NCI-H1436 treated with DMSO at 0.1 percent for 48 hours (cell line): ENCODE measurements at places on chromosomes 5 and 9.

GRCh38 chr9:9504869-9505268, 1107.9 kb downstream of the PTPRD start:
- DNase-seq = no peak

GRCh38 chr5:14204011-14204670, 61.0 kb downstream of the TRIO start:
- no peak for DNase-seq

DNA sequence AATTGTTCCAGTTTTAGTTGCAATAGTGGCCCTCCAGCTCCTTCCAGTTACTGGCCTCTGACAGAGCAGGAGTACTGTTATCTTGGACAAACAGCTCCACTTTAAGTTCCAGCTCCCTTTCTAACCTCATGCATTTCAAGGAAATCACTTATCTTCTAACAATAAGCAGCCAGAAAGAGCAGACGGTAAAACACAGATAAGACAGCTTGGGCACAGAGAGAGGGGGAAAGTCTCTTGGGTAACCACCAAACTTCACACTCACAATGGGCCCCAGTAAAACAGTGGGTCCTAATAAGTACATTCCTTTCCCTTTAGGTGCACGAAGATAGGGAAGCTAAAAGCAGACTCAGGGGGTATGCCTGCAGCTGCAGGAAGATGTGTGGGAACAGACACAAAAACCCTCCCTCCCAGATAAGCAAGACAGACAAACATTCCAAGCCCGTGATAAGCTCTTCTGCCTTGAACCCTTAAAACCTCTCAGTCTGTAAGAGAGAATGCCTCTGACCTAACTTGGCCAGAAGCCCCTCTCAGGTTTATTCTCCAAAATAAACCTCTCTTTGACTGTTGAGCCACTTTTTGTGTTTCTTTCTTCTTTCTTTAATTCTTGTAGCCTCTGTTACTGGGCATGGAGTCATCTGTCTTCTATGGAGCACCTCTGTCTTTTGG, 30.8 kb downstream of the OR1J1 start:
- no peak for DNase-seq

DNA sequence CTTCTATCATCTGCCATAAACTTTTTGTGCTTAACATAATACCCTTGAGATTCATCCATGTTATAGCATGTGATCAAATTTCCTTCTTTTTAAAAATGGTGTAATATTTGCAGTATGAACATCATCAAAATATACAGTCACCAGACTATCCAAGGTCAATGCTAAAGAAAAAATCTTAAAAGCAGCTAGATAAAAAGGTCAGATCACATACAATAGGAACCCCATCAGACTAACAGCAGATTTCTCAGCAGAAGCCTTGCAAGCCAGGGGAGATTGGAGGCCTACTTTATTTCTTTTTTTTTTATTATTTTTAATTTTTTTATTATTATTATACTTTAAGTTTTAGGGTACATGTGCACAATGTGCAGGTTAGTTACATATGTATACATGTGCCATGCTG, 37.2 kb downstream of the FAM170A start:
- DNase-seq = no peak

DNA sequence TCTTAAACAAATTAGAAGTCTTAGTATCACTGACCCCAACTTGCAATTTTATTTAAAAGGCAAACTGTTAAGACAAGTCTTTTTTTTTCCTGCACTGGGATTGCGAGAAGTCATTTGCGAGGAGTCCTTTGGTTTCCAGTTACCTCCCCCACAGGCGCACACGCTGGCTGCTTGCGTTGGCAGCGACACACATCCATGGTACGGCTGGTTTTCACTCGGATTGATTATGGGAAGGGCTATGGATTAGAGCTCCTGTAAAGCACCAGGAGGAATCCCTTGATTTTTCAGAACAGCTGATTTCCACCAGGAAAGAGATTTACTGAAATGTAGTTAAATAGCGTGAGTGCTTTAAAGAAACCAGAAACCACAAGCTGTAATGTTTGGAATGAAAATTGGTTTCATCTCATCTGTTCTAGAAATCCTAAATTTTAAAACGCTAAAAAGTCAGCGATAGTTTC, 737 bp downstream of the SLC1A3 start:
- DNase-seq = no peak

- DNase-seq = no peak
Measured at GRCh38 chr9:35923927-35924763, 14.9 kb downstream of the SPAAR start.

GRCh38 chr5:147410496-147411358, 99.1 kb downstream of the DPYSL3 start:
- DNase-seq = no peak

GRCh38 chr5:176658817-176659511, 11.7 kb downstream of the TSPAN17 start:
- DNase-seq = no peak

DNA sequence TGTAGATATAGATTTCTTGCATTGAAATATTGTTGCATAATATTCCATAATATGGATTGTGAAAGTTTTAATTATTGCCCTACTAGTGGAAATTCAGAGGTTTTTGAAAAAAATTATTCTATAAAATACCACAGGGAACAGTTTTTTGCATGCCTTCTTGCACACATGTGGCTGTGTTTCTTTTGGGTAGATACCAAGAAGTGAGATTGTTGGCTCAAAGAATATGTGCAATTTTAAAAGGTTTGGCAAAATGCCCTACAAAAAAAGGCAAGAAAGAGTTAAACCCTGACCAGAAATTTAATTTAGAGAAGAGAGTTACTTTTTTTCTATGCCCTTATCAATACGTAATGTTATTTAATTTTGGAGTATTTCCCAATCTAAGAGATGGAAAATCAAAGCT, 270.8 kb upstream of the DAPK1 start:
- no peak for DNase-seq

DNA sequence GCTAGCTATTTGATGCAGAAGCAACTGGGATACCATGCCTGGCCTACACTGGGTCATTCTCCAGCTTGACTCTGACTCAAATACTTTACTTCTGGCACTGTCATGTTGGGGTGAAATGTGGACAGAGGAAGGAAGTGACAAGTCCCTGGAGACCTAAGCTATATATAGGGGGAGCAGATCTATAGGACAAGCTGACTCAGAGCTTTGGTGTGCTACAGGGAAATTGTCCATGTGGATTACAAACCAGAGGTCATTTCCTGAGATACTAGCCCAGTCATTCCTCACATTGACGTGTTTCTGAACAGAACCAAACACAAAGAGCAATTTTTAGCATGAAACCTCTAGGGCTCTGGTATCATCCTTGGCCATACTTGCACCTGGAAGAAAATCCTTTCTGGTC, 531.6 kb upstream of the CLINT1 start:
- DNase-seq = no peak

GRCh38 chr9:137955586-137955985, 78.0 kb downstream of the CACNA1B start:
- no peak for DNase-seq

DNA sequence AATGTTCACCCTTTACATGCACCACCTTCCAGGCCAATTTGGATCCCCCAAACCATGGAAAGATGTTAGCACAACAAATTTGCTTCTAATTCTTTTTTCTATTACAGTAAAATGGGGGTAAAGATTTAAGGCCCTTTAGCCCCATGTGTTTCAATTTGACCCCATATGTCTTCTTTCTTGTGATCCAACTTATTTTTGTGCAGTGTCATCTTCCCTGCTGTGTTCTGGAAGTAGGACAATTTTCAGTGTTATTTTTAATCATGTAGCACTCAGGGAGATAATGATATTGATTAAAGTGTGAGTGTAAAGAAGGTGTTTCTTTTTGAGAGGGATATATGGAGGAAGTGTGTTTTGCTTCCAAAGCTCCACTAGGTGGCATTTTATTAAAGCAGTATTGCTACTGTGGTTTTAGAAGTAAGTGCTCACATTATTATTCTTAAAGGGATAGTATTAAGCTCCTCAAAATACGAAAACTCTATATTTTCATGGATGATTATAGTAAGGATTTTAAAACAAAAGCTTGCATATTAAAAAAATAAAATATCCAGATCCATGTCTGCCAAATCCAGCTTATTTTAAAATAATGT, 118.7 kb upstream of the ATP10B start:
- DNase-seq = no peak

DNA sequence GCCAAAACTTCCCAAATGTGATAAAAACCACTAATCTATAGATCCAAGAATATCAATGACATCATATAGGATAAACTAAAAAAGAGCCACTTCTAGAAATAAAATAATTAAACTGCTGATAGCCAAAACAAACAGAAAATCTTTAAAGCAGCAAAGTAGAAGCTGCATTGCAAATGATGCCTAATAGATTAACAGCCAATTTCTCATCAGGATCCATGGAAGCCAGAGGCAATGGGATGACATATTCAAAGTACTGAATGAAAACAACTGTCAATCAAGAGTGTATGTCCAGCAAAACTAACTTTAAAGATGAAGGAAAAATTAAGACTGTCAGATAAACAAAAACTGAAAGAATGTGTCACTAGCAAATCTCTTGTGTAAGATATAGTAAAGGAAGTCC, 224.8 kb downstream of the PSAT1 start:
- DNase-seq = no peak

DNA sequence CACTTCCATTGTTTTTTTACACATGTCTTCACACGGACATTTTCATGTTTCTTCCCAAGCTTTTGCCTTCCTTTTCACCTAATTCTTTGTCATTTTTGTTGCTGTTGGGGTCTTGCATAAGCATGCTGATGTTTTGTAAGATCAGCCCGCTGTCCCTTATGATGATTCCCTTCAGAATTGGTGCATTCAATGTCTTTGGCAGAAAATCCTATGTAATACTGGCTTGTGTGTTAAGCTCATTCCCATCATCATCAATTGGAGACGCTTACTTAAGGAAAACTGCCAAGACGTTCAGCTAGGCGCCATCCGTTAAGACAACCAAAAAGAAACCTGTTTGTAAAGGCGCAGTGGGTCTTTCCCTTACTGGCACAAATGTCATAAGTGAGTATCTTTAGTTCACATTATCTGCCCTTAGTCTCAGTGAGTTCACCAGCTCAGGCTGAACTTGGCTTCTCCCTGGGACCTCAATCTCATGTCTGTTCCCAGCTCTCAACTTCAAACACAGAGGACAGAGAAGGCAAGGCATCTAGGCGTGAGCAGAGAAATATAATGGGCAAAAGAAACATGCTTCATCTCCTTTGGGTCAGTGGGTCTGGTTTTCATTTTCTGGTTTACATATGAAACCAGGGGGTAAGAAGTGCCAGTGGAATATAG, 97.9 kb downstream of the EFNA5 start:
- DNase-seq = no peak

DNA sequence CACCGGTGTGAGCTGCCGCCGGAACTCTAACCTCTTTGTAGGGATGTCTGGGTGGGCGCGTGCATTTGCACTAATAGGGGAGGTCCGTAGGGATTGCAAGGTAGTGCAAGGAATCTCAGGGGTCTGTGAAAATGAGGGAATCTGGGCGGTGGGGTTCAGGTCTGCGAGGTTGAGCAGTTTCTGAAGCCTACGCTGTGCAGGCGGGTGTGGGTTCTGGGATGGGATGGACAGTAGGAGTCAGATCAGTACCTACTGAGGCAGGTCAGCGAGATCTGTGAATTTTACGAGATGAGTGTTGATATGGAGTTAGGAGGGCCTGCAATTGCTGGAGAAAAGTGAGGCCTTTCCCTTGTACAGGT, 856 bp upstream of the ATOSB start:
- DNase-seq = no peak

DNA sequence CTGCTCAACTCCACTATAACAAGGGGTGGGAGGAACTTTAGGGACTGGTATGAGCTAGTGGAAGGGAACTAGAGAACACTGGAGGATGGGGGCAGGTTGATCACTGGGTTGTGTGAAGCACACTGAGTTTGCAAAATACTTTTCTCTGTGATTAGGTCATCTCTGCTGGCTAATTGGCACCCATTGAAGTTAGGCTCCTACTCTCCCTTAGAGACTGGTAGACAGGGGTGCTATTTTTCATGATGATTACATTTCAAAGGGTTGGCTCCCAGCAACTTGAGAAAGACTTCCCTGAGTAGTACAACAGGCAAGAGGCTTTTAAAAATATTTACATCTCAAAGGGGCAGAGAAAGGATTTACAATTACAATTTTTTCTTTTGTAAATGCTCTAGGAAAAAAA, 50.4 kb upstream of the MTAP start:
- no peak for DNase-seq

- DNase-seq = no peak
Measured at GRCh38 chr5:149223081-149223848, 48.4 kb upstream of the AFAP1L1 start.

GRCh38 chr9:125509476-125509875, 197.5 kb downstream of the MAPKAP1 start:
- no peak for DNase-seq

- DNase-seq = no peak
Measured at GRCh38 chr9:126633881-126634558, 20.3 kb downstream of the LMX1B start.

GRCh38 chr9:134421888-134422287, 95.6 kb downstream of the RXRA start:
- no peak for DNase-seq

DNA sequence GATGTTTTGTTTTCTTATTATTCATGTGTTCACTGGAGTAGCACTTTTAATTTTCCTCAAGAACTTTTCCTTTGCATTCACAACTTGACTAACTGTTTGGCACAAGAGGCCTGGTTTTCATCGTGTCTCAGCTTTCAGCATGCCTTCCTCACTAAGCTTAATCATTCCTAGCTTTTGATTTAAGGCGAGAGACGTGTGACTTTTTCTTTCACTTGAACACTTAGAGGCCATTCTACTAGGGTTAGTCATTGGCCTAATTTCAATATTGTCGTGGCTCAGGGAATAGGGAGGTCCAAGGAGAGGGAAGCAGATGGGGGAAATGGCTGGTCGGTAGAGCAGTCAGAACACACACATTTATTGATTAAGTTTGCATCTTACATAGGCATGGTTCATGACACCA, 94.0 kb downstream of the ZNF462 start:
- no peak for DNase-seq

- DNase-seq = no peak
Measured at GRCh38 chr9:106922026-106922425, 59.1 kb downstream of the ZNF462 start.

- DNase-seq = no peak
Measured at GRCh38 chr9:113929634-113930389, 53.7 kb downstream of the ZNF618 start.

GRCh38 chr9:38687992-38688391, 31.9 kb downstream of the FAM240B start:
- no peak for DNase-seq

DNA sequence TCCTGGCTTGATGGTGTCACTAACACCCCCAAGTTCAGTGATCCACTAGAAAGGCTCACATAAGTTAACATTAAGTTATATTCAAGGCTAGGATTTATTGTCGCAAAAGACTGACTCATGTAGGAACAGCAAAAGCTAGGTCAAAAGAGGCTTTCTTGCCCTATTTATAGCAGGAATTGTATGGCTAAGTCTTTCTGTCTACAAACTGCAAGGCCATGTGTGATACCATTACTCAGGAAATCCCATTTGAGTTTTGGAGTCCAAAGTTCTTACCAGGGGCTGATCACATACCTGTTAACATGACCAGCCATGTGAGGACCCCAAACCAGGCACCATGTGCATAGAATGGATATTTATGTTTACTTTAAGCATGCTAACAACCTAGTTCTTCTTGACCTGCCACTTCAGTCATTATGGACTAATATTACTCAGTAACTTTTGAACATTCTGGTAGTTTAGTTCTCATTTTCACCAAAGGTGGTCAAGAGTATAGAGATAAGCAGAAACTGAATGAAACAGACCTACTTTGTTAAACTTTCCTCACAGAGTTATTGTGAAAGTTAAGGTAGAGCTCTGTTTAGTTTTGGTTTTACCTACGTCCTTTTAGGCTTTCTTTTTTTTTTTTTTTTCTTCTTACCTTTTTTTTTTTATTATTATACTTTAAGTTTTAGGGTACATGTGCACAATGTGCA, 281.1 kb downstream of the FER start:
- no peak for DNase-seq

GRCh38 chr5:75049456-75050351, 2.7 kb downstream of the GCNT4 start:
- peak; percentile 24 for DNase-seq
